Cerebellar cortex (tissue), 1 donor: ENCODE measurements at places on chromosomes 1 and 21.
A peak's percentile ranks its signal among the peaks of the same experiment; 100 is the strongest.

- peak; percentile 10 for DNase-seq
Measured at GRCh38 chr1:184889902-184890301, 84.4 kb downstream of the NIBAN1 start.

DNA sequence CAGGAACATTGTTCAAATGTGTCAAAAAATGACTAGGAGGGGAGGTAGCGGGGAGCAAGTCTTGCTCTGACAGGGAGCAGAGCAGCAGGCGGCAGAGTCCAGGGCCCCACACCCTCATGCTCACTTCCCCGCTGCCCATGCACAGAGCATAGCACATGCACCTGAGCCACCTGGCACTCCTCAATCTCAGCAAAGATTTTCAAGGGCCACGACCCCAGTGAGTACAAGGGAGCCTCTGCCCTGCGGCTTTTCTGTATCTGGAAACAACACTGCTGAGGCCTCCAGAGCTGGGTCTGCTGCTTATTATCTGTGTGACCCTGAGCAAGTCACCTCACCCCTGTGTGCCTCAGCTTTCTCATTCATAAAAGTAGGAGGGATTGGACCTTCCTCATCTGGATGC lies 1.1 kb upstream of the GJB3 start:
- DNase-seq = no peak

DNA sequence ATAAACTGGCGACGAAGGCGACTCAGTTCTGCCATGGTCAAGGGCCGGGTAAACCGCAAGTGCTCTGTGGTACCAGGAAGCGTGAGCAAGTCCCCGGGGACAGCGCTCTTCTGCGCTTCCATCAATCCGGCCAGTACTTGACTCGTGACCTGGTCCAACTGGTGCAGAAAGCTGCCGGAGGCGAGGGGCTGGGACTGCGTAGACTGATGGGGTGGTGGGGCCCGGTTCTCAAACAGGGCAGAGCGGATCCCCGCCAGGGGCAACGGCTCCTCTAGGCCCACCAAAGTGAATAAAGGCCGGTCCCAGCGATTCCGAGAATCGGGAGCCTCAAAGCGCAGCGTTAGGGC lies 852 bp downstream of the KTI12 start:
- peak; percentile 27 for DNase-seq

- no peak for DNase-seq
Measured at GRCh38 chr1:147580609-147581385, 39.5 kb downstream of the BCL9 start.

- DNase-seq = no peak
Measured at GRCh38 chr1:184429335-184429734, 42.5 kb downstream of the C1orf21 start.

- no peak for DNase-seq
Measured at GRCh38 chr1:12040457-12041051, 21.3 kb downstream of the MIIP start.

DNA sequence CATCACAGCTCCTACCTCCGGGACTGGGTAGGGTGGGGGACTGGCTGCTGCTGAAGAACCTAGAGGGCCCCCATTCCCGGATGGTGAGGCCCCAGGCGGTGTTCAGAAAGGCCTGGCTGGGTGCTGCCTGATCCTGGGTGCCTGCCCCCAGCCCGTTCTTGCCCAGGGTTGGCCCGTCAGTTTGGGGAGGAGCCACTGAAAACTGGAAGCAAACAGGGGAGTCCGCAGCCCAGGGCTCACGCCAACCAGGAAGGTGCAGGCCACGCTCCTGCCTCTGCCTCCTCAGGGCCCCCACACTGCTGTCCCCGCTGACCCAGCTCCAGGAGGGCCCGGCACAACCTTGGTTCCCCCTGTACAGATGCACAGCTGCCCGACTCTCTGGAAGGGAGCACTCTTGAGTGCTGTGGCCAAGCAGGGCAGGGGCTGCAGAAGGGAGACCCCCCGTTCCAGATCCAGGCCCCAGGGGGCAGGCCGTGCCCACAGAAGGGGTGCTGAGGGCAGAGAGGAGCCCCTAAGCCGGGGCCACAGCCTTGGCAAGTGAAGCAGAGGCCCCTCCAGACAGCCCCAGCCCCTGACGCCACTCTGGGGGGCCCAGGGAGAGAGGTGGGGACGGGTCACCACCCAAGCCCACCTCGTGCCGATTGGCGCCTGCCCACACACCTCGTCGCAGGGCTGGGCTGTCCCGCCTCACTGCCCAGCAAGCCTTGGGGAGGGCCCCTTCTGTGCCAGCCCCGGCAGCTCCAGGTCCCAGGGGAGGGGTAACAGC lies 5.5 kb downstream of the C1QTNF12 start:
- DNase-seq = no peak

- DNase-seq = no peak
Measured at GRCh38 chr21:38774152-38774551, 31.6 kb upstream of the ETS2 start.

DNA sequence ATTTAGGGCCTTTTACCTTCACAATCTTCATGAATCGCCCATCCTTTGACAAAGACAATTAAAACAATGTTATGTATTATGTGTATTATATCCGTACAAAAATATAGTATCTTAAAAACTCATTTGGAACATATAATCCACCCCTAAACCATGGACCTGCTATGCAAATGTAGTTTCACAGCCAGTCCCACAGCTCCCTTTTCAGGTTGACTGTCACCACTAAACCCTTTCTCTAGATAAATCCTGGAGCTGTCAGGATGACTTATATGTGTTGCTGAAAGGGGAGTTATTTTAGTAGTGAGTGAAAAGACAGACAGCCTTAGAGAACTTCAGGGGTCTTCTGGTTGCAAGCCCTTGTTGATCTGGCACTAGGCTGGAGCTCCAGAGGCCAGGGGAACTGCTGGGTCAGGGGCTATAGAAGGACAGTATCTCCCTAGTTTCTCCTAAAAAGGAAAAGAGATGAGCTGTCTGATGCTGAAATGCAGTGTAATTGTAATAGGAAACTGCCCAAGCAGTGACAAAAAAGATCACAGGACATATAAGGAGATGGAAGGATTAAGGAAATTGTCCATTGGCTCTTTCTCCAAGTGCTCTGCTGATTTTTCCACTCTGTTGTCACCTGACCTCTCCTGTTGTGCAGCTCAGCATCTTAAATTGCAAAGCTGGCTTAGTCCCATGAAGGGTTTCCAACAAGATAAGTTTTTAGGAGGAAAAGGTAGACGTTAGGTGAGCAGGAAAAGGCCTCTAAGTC lies 127.7 kb downstream of the S1PR1 start:
- no peak for DNase-seq

GRCh38 chr1:206143537-206144172 lies 26.5 kb upstream of the AVPR1B start:
- peak; percentile 88 for DNase-seq

DNA sequence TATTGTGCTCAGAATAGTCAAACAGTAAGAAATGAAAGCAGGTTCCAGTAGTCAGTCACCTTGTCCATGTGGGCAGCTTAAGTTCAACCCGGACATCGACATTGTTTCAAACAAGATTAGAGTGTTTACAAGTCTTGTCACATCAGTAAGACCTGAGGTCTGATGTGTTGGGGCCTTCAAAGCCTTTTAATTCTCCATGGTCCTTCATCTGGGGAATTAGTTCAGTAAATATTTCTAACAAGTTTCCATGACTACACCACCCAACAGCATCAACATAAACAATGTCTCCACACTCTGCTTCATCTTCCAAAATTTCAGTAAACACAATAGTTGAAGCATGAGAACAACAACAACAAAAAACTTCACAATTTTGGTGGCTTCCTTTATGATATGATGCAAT lies 15.1 kb upstream of the ADORA1 start:
- DNase-seq = no peak

- DNase-seq = no peak
Measured at GRCh38 chr1:57464756-57465155, 40.9 kb upstream of the DAB1 start.

DNA sequence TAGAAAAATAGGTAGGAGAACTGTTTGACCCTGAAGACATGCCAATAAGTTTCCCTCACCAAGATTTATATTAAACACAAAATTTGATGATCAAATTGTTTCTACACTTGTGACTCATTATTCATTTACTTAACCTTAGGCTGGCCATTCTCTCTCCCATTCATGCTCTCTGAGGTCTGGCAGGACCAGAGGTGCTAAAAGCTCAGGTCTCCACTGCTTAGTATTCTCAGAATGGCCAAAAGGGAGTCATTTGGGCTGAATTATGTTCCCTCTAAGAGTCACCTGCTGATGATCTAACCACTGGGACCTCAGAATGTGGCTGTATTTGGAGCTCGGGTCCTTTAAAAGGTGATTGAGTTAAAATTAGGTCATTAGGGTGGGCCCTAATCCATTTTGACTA lies 47.1 kb upstream of the ATP1B1 start:
- no peak for DNase-seq

DNA sequence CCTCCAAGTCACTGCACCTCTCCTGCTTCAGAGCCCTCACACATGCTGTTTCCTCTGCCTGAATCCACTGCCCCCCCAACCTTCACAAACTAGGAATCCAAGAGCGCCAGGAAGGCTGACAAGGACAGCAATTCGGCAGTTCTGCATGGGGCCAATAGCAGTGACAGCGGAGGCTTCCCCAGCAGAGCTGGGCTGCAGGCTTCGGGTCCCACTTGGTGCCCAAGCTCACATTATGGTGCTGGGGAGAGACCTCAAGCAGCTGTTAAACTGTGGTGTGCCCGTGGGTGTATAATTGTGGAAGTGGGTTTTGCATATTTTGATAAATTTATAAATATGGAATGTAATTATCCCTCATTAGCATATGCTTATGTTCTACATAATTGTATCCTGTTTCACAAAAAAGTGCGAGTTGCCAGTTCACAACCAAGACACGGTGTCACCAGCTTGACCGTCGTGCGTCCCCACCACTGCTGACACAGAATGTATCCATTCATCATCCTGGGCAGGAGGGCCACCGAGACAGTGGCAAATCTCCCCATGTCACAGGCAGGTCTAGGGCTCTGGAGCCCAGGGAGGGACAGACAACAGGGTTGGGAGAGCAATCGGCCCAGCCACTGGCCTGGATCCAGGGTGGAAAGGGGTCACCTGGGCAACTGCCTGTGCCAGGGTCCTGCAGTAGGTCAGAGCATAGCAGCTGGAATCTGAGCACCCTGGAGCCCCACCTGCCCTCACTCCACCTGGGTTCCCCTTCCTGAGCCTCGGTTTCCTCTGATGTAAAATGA lies 81.6 kb downstream of the MATN1 start:
- no peak for DNase-seq

- DNase-seq = no peak
Measured at GRCh38 chr21:24436236-24436635, 1171.0 kb downstream of the MRPL39 start.

DNA sequence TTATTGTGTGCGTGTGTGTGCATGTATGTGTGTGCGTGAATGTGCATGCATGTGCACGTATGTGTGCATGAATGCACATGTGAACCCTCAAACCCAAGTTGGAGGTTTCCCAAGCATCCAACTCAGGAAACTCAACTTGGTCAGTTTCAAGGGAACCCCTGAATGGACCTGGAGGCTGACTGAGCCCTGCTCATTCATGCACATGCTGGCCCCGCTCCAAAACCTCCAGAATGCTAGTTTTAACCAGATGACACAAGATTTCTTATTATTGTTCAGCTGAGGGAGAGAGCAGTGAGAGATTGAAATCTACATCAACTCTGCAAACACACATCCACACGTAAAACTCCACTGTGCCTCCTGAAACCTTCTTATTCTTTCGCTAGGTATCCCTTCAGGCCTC lies 104.4 kb downstream of the OMA1 start:
- peak; percentile 75 for DNase-seq

DNA sequence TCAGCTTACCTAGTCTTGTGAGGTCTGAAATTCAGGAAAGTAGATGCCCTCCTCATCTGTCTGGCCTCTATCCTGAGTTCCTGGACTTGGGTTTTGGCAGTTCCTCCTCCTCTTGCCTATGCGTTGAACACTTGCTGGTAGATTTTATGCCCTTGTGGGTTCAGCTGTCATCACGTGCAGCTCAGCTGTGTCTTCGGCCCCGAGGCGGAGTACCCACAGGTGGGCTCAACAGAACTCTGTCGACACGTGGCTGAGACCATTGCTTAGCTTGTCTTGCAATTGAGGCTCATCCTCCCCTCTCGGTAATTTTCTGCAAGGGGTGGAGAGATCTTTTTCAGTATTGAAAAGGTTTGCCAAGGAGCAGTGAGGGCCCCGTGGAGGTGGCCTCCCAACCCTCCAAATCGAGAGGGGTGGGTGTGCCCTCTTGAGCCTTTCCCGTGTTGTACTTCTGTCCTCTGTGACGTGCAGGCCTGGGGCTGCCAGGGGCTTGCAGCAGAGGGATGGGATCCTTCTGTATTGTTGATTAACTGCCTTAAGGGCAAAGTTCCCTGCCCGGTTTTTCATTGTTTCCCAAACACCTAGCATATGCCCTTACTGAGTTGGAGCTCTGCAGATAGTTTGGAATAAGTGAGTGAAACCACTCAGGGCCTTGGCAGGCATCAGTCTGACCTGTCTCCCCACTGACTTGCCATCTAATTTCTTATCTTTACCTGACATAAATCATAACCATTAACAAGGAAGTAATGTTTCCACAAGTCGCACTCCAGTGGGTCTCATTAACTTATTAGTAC lies 2.9 kb downstream of the CENPS start:
- no peak for DNase-seq

- DNase-seq = no peak
Measured at GRCh38 chr1:54365398-54365797, 40.8 kb downstream of the SSBP3 start.

DNA sequence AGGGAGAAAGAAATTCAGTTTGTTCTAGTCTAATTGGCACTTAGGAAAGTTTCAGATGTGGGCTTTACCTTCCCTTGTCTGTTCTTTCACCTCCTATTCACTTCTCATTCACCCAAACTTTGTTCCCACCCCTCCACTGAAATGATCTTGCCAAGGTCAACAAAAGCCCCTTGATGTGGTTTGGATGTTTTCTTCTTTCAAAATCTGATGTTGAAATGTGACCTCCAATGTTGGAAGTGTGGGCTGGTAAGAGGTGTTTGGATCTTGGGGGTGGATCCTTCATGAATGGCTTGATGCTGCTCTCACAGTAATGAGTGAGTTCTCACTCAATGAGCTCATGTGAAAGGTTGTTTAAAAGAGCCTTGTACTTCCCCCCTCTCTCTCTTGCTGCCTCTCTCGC lies 379.3 kb downstream of the HHIPL2 start:
- no peak for DNase-seq

- DNase-seq = no peak
Measured at GRCh38 chr1:42784946-42785693, at the start of gene TMEM269. TSS of gene TMEM269 (plus strand) at chr1:42784991. CDS start at chr1:42789894, 4,903 bp downstream.

GRCh38 chr1:108502624-108503023 lies 52.5 kb downstream of the NBPF6 start:
- no peak for DNase-seq

DNA sequence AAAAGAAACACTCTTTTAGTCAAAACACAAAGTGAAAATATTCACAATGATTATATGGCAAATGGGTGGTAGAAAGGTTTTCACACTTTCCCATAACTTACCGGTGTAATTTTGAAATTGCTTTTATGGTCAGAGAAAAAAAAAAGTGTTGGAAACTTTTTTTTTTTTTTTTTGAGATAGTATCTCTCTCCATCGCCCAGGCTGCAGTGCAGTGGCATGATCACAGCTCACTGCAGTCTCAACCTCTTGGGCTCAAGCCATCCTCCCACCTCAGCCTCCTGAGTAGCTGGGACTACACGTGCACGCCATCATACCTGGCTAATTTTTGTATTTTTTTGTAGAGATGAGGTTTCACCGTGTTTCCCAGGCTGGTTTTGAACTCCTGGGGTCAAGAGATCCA lies 3.3 kb downstream of the IFNGR2 start:
- no peak for DNase-seq

GRCh38 chr1:56562891-56563452 lies 16.4 kb downstream of the PLPP3 start:
- no peak for DNase-seq
